ENCODE measurements at places on chromosomes 5 and 9.

- H3K36me3 ChIP-seq: no peaks in the 10 kb centered on the region
- no peaks in the 10 kb centered on the region for H3K4me1 ChIP-seq
- DNase-seq: no peak
- H3K27me3 ChIP-seq: no peaks in the 10 kb centered on the region
Observed at GRCh38 chr5:167128581-167128980, 1162.9 kb upstream of the WWC1 start.

- H3K4me1 ChIP-seq: peaks cover 4% of the 10 kb centered on the region
- no peak overlapping the region for H3K27ac ChIP-seq
- no peak overlapping the region for H3K4me3 ChIP-seq
- peaks cover 6% of the 10 kb centered on the region for H3K27me3 ChIP-seq
- no peak for DNase-seq
Observed at GRCh38 chr5:67809589-67809988, 406.0 kb upstream of the PIK3R1 start.

DNA sequence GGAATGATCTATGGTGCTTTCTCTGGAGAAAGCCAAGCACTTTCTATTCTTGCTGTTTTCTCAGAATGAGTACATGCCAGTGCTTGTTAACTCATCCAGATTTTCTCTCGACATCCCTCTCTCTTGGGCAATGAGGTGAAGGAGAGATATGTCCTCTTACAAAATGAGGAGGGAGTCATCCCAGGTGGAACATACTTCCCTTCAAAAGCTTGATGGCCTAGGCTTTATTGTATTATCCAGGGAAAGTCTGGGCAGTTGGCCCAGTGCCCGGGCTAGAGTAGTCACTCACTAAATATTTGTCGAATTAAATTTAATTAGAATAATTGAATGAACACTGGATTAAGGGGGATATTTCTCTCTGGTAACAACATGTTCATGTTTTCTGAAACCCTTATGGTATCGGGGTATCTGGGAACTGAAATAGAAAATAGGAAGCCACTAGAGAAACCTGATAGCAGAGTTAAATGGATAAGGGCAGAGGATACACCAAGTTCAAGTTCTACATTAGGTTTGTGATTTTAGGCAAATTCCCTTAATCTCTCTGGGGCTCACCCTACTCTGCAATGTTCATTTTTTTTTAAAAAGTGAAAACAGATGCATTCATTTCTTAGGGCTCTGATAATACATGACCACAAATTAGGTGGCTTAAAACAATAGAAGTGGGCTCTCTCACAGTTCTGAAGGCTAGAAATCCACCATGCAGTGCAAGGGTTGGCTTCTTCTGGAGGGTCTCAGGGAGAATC lies 99.6 kb downstream of the LIFR start:
- no peaks in the 10 kb centered on the region for H3K36me3 ChIP-seq
- H3K4me3 ChIP-seq: no peak overlapping the region
- peaks cover 2% of the 10 kb centered on the region for H3K27me3 ChIP-seq
- DNase-seq: no peak
- no peaks in the 10 kb centered on the region for H3K4me1 ChIP-seq

GRCh38 chr5:172855597-172856292 lies 21.7 kb downstream of the ERGIC1 start:
- H3K27ac ChIP-seq: peak overlapping the region; percentile 91
- no peak for DNase-seq
- H3K4me1 ChIP-seq: peaks cover 78% of the 10 kb centered on the region

GRCh38 chr9:2307480-2307879 lies 292.3 kb downstream of the SMARCA2 start:
- H3K27me3 ChIP-seq: no peaks in the 10 kb centered on the region
- no peak overlapping the region for H3K4me3 ChIP-seq
- peaks cover 8% of the 10 kb centered on the region for H3K4me1 ChIP-seq
- no peak for DNase-seq
- H3K36me3 ChIP-seq: no peaks in the 10 kb centered on the region
- no peak overlapping the region for H3K27ac ChIP-seq

DNA sequence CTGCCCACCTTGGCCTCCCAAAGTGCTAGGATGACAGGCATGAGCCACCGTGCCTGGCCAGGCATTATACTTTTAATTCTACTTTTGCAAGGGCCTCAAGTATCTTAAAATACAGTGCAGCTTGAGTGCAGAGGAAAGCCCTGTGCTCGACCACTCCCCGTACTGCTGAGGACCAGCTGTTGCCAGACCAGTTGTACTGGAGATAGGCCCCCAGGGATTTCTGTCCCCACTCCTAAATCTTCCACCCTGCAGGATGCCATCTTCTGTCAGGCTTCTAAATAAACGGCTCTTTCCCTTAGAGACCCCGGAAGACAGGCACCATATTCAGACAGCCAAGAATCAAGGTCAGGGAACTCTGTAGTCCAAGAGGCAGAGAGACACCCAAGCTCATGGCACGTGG lies 16.6 kb upstream of the PSMD5 start:
- DNase-seq: no peak
- no peak overlapping the region for H3K4me3 ChIP-seq
- H3K36me3 ChIP-seq: peaks cover 52% of the 10 kb centered on the region
- H3K27ac ChIP-seq: no peak overlapping the region

- H3K4me3 ChIP-seq: no peak overlapping the region
- peaks cover 19% of the 10 kb centered on the region for H3K27me3 ChIP-seq
- peaks cover 3% of the 10 kb centered on the region for H3K4me1 ChIP-seq
- DNase-seq: no peak
- H3K36me3 ChIP-seq: no peaks in the 10 kb centered on the region
Observed at GRCh38 chr5:39273314-39273954, 54.1 kb upstream of the FYB1 start.

GRCh38 chr9:34651876-34652601 lies at the start of gene IL11RA:
Gene IL11RA, plus strand, starts transcription at chr9:34652185. Its CDS starts 3,033 bp downstream, at chr9:34655218.
- peaks cover 58% of the 10 kb centered on the region for H3K4me1 ChIP-seq
- H3K36me3 ChIP-seq: peaks cover 12% of the 10 kb centered on the region
- no peaks in the 10 kb centered on the region for H3K27me3 ChIP-seq
- H3K27ac ChIP-seq: peak within 1 kb of the TSS; percentile 78
- peak; percentile 87 for DNase-seq

GRCh38 chr9:92496396-92497176 lies 14.3 kb upstream of the ASPN start:
- H3K4me1 ChIP-seq: peaks cover 47% of the 10 kb centered on the region
- H3K27me3 ChIP-seq: no peaks in the 10 kb centered on the region
- no peak for DNase-seq
- H3K36me3 ChIP-seq: peaks cover 22% of the 10 kb centered on the region

DNA sequence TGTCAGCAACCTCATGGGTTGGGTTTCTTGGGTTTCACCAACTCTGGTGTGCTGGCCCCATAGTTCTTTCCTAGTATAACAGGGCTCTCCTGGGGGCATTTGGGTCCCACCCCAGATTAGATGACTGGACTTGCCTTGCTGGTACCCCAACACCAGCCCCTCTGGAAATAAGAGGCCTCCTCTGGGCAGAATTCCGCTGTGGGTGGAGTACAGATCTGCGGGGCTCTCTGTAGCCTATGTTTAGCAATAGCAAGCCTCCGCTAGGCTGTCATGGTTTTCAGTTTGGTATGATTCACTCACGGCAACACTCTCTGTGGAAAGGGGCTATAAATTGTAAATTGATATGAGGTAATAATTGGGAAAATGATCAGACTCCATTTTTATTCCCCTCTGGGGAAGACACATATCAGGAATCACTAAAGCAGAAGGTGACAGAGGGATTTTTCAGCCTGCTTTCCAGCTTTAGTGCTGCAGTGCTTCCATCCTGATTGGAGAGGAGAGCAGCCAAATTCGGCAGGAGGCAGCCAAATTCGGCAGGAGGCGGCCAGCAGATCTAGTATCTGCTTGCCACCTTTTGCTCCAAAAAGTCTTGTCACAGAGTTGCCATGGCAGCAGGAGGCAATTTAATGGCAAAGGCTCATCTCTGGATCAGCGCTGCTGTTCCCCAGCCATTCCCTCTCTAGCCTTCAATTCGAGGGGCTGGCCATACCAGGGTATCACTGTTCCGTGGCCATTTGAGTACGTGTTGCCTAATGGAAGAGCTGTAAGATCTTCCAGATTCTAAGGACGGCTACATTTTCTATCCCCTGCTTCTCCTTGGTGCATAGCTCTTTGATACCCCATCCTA lies 84.6 kb downstream of the SLC44A1 start:
- no peak for DNase-seq
- no peaks in the 10 kb centered on the region for H3K36me3 ChIP-seq
- peaks cover 16% of the 10 kb centered on the region for H3K4me1 ChIP-seq
- H3K4me3 ChIP-seq: no peak overlapping the region
- no peaks in the 10 kb centered on the region for H3K27me3 ChIP-seq

DNA sequence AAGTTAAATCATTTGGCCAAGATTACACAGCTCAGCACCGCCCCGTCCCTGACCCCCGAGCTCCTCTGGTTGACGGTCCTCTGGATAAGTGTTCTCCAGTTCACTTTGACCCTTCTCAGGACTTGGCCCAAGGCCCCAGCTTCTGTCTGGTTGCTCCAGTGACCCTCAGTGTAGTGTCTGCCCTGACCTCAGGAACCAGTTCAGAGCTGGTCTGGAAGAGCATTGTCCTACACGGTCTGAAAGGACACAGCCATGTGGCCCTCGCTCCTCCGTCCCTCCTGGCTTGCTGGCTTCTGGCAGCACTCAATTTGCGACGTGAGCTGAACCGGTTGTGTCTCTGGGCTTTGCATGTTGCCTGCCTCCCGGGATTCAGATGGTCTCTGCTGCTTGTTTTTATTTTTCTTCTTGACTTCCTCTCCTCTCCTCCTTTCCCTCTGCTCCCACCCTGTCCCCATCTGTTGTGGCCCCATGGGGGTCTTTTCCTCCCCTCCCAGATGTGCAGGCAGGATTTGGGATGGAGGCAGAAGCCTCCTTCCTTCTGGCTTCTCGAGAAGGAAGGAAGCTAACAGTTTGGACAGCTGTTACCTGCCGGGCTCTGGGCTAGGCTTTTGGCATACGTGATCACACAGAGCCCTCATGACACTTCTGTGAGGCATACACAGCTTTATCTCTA lies 72.0 kb downstream of the PPARGC1B start:
- H3K36me3 ChIP-seq: no peaks in the 10 kb centered on the region
- DNase-seq: no peak
- H3K27ac ChIP-seq: no peak overlapping the region
- no peaks in the 10 kb centered on the region for H3K27me3 ChIP-seq
- H3K4me1 ChIP-seq: peaks cover 69% of the 10 kb centered on the region

DNA sequence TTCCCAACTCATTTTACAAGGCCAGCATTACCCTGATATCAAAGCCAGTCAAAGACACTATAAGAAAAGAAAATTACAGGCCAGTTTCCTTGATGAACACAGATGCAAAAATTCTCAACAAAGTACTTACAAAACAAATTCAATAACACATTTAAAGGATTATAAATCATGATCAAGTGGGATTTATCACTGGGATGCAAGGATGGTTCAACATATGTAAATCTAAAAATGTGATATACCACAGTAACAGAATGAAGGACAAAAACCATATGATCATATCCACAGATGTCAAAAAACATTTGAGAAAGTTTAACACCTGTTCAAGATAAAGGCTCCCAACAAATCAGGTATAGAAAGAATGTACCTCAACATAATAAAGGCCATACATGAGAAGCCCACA lies 130.6 kb downstream of the NDUFS4 start:
- DNase-seq: no peak
- H3K36me3 ChIP-seq: peaks cover 14% of the 10 kb centered on the region
- H3K27ac ChIP-seq: no peak overlapping the region

DNA sequence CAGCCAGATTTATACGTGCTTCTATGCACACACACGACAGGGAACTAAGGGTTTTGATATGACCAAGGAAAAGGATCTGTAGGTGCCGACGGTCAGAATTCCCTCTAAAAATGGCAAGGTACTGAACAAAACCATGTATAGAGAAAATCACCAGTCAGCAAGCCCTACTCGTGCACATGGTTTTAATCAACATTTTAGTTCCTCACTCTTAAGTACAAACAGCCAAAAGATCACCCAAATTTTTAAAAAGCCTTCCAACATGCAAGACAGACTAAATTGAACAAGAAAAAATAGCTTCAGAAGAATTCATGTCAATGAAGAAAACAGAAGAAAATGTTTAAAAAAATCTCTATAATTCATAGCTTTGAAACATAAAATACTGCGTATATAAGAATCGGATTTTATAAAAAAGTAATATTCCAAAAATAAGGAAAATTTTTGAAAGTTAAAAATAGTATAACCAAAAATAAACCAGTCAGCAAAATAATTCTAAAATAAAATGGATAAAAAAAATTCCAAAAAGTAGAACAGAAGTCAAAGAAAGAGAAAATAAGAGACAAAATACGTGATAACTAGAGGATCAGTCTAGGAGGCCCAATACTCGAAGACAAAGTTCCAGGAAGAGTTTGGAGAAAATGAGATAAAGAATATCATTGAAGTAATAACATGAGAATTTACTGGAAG lies 43.0 kb upstream of the KCNV2 start:
- no peak overlapping the region for H3K27ac ChIP-seq
- H3K4me3 ChIP-seq: no peak overlapping the region

- no peak overlapping the region for H3K4me3 ChIP-seq
- no peaks in the 10 kb centered on the region for H3K27me3 ChIP-seq
- H3K4me1 ChIP-seq: peaks cover 30% of the 10 kb centered on the region
- DNase-seq: no peak
Observed at GRCh38 chr9:96651626-96652025, 3.5 kb downstream of the PRXL2C start.

DNA sequence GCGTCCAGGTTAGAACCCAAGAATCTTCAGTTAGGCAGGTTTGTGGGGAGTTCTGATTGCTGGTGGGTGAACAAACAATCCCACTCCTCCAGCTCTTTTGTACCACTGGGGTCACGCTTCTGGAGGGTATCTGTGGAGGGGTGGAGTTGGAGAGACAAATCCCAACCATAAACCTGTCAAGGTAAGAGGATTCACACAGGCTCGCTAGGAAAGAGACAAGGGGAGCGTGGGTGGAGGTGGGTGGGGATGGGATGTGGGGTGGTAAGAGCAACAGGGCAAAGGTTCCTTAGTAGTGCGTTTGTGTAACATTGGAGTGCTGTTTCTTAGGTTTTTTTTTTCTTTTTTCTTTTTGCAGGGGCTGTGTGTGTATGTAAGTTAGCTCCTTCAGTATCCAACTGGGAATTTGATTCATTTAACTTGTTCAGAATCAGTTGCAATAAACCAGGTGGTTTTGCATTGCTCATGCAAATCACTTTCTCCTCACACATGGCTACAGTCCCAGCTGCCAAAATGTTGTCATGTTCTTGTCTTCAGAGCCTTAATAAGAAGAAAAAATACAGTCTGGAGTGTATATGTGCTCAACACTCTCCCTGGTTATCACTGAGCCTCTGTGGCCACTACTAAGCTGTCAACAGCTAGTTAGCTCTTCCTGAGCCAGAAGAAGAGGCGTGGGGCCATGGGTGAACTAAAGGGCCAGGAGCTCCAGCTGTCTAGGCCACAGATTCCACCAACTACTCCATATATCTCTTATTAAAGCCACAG lies 164.0 kb upstream of the RAD23B start:
- no peaks in the 10 kb centered on the region for H3K36me3 ChIP-seq
- DNase-seq: no peak
- no peak overlapping the region for H3K4me3 ChIP-seq
- H3K4me1 ChIP-seq: no peaks in the 10 kb centered on the region
- H3K27ac ChIP-seq: no peak overlapping the region
- H3K27me3 ChIP-seq: peaks cover 39% of the 10 kb centered on the region

DNA sequence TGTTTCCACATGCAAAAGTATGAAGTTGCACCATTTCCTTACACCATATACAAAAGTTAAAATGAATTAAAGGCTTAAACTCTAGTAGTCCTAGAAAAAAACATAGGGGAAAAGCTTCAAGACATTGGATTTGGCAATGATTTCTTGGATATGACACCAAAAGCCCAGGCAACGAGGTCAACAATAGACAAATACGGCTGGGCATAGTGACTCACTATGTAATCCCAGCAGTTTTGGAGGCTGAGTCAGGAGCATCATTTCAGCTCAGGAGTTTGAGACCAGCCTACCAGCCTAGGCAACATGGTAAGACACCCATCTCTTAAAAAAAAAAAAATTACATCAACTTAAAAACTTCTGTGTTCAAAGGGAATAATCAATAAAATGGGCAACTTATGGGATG lies 30.9 kb upstream of the SREK1 start:
- H3K4me1 ChIP-seq: no peaks in the 10 kb centered on the region
- DNase-seq: no peak
- no peak overlapping the region for H3K4me3 ChIP-seq
- no peak overlapping the region for H3K27ac ChIP-seq
